HT-29 (cell line): ENCODE measurements at places on chromosomes 13 and 19.

DNA sequence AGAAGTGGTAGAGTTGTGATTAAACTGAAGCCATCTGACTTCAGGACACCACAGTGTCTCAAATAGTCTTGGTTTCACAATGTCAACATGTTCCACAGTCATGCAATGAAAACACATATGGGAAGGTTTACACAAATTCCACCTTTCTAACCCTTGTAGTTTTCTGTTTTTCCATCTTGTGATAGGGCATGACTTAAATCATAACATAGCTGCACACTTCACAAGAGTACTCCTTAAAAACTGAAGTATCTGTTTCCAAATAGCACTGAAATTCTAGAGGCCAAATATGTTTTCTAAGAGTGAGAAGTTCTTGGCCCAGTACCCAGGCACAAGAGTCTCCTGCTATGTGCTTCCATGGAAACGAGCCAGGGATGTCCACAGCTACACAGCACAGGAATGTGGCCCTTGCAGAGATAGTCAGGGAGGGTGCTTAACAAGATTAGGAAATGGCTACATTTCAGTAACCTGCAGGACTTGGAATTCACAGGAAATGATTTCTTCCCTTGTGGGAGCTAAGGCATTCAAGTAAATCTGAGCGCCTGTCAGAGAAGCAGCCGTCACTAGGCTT, 269.1 kb downstream of the NDFIP2 start:
- DNase-seq = no peak

- DNase-seq = peak; percentile 38
Measured at GRCh38 chr19:799076-799881, 2.0 kb downstream of the PTBP1 start.

GRCh38 chr13:49956131-49956530, 20.0 kb upstream of the SPRYD7 start:
- no peak for DNase-seq

DNA sequence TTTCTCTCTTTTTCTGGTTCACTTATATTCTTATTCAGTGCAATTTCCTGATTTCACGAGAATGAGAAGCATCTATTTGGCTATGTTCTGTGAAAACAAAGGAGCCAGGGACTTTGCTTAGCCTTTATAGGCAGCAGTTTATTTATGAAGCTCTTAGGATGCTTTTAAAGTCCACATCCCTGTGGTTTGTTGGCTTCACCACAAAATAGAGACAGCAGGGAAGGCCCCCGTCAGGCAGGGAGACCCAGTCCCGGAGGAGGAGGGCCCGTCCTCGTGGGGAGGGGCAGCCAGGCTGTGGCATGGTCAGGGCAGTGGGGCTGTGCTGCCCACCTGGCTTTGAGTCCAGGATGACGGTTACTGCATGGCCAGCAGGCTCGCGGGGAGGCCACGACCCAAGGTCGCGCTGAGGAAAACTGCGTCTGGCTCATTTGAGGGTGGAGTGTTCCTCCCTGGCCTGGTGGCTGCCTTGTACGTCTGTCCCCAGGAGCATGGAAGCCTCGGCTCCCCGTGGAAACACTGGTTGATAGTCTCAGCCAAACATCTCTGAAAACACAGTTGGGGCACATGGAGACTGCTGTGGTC, 92.7 kb downstream of the ATP11A start:
- DNase-seq = no peak

- DNase-seq = no peak
Measured at GRCh38 chr19:14818588-14818987, 16.4 kb downstream of the OR7A5 start.

GRCh38 chr13:37409756-37410155, 188.8 kb downstream of the POSTN start:
- DNase-seq = no peak

DNA sequence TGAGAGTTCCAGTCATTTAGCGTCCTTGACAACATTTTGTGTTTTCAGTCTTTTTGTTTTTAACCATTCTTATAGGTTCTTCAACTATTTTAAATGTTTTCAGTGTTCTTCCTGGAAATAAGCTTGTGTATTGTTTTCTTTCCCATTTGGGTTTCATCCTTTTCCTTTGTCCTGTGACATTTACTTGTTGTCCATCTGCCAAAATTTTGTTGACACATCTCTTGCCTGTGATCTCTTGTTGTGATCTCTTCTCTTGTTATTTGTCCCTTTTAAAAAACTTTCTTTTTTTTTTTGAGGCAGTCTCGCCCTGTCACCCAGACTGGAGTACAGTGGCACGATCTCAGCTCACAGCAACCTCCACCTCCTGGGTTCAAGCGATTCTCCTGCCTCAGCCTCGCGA, 96.5 kb downstream of the PDS5B start:
- DNase-seq = no peak

GRCh38 chr19:17951990-17952976, 14.6 kb upstream of the KCNN1 start:
- no peak for DNase-seq

DNA sequence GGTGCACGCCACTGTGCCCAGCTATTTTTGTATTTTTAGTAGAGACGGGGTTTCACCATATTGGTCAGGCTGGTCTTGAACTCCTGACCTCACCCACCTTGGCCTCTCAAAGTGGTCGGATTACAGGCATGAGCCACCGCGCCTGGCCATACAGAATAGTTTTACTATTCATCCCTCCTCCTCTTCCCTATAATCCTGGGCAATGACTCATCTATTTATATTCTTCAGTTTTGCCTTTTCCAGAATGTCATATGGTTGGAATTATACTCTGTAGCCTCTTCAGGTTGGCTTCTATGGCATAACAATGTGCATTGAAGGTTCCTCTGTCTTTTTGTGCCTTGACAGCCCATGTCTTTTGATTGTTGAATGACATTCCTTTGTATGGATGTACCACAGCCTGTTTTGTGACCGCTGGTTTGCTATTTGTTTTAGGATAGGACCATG, 22.2 kb upstream of the LRP3 start:
- DNase-seq = no peak

DNA sequence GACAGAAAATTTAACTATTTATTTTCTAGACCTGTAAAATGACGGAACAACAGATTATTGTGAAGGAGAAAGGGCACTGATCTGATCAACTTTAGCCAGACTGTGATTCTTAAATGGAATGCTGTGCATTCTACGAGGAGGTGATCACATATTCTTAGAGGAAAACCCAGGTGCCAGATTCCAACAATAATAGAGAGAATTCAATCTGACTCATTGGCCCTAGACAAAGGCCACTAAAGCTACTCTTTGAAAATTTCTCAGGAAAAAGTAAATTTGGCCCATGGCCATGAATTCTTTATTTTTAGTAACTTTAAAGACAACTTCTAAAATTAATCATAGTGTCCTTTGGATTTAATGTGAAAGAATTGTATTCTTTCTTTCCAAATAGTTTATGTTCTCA, 58.6 kb upstream of the POSTN start:
- no peak for DNase-seq

- no peak for DNase-seq
Measured at GRCh38 chr13:49977992-49978391, 18.9 kb upstream of the TRIM13 start.

- DNase-seq = no peak
Measured at GRCh38 chr13:43446126-43446525, 340.6 kb downstream of the ENOX1 start.

- no peak for DNase-seq
Measured at GRCh38 chr13:43300865-43301264, 277.5 kb downstream of the DNAJC15 start.

DNA sequence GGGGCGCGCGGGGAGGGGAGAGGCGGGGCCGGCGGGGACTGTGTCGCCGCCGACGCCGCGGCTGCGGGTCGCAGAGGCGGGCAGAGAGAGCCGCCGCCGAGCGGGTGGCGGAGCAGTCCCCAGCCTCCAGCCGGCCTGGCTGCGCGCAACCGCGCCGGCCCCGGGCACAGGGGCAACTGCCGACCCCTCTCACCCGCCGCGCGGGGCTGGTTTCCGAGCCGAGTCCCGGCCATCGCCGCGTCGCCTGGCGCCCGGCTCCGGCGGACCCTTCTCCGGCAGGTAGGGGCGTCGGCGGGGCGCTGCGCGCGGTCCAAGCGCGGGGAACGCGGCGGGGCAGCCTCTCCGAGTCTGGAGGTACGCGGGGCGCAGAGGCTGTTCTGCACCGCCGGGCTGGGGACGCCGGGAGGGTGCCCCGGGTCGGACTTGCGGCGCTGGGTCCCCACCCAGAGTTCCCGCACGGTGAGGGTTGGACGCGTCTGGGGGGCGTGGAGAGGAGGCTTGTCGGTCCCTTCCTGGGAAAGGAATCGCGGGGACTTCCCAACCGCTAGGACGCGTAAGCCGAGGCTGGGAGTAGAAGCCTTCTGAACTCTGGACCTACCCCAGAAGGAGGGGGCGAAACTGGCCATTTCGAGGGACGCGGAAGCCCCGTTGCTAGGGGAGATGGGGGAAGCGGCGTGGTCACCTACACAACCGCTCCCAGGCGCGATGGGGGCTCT, 133.6 kb upstream of the MYO16 start:
- no peak for DNase-seq

GRCh38 chr13:48942131-48942530, 33.6 kb upstream of the FNDC3A start:
- no peak for DNase-seq

GRCh38 chr19:14768001-14768400, 10.4 kb downstream of the ADGRE2 start:
- DNase-seq = no peak

- no peak for DNase-seq
Measured at GRCh38 chr19:35973487-35973886, 21.5 kb upstream of the SDHAF1 start.

DNA sequence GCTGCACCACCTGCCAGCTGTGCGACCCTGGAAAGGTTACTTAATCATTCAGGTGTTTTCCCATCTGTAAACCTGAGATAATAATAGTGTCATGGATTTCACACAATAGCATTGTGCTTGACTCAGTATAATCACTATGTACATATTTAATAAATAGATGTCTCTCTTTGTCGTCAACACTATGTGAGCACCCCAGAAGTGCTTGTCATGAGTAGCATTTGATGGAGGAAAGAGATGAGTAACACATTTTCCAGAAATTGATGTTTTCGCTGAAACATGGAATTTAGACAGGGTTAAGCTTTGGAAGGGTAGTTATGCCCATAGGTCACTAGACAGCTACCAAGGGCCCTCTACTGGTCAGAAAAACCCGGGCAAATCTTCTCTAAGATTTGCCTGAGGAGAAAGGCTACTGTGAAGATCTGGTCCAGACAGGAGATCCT, 9.5 kb upstream of the MBNL2 start:
- DNase-seq = peak; percentile 94

- no peak for DNase-seq
Measured at GRCh38 chr19:33393286-33394005, 19.9 kb downstream of the CEBPG start.

- no peak for DNase-seq
Measured at GRCh38 chr13:49567491-49567890, 17.9 kb downstream of the RCBTB1 start.

DNA sequence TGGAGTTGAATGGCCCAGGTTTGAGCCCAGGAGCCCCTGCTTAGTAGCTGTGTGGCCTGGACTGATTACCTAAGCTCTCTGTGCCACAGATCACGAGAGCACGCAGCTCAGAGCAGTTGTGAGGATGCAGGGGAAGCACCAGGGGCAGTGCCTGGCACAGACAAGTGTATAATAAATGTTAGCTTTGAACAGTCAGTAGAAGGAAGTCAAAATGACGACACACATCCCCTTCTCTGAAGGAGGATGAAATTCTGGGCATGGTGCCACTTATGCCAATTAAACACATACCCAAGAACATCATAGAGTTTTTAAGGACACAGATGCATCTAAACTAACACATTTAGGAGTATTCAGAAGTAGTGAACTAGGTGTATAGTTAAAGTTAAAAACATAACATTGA, 24.9 kb upstream of the SIGLEC11 start:
- DNase-seq = no peak

GRCh38 chr13:99970651-99971575, 654 bp downstream of the ZIC5 start:
- DNase-seq = peak; percentile 29

GRCh38 chr13:28503182-28503967, 8.4 kb upstream of the FLT1 start:
- DNase-seq = no peak

DNA sequence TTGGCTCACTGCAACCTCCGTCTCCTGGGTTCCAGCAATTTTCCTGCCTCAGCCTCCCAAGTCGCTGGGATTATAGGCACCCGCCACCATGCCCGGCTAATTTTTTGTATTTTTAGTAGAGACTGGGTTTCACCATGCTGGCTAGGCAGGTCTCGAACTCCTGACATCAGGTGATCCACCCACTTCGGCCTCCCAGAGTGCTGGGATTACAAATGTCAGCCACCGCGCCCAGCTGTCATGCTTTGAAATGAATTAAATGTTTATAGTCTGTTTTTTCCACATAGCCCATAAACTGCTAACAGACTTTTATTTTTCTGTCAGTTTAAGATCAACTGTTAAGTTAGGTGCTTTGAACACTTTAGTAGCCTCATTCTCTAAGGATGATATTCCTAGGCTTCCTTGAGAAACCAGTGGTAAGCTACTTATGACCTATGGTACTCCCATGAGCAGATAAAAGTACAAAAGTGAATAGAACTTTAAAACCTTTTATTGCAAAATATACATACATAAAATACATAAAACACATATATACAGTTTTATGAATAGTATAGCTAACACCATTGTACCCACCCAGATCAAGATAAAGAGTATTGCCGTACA, 13.6 kb downstream of the TPP2 start:
- no peak for DNase-seq

DNA sequence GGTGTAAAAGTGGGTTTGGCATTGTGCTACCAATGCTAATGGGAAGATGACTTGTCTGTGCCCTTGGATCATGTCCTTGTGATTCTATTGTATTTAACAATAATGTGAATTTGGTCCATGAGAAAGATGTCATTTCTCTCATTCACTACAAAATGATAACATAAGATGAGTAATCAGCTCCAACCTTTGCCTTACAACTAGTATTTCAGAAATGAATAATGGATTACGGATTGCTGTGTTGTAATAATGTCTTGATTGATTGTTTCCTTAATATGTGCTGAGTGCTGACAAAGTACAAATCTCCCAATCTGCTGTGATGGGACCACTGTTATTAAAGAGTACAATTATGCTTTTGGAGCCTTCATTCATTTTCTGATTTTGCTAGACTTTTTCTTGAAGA, 375.0 kb downstream of the PCDH9 start:
- no peak for DNase-seq

GRCh38 chr19:54616821-54617560, 13.3 kb upstream of the LILRB1 start:
- DNase-seq = no peak

DNA sequence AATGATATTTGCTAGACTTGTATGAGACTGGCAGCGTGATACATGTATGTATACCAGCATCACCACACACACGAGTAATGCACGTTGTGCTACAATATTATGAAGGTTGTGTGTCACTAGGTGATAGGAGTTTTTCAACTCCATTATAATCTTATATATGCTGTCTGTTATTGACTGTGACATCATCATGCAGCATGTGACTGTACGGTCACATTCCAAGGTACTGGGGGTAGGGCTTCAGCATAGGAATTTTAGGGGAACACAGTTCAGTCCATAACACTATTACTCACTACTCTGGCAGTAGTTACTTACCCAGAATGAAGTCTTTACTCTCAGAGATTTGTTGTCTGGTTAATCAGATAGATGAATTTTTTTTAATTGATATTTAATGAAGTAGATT, 91.1 kb downstream of the CDK8 start:
- no peak for DNase-seq

GRCh38 chr19:38513762-38514167, 80.3 kb downstream of the RYR1 start:
- no peak for DNase-seq

- no peak for DNase-seq
Measured at GRCh38 chr19:57708641-57709361, at the start of gene ZNF154. Gene ZNF154 (minus strand): TSS chr19:57709204. CDS start chr19:57708971, 233 bp downstream.

GRCh38 chr13:74158028-74158427, 23.8 kb upstream of the KLF12 start:
- DNase-seq = no peak

- no peak for DNase-seq
Measured at GRCh38 chr13:27086599-27087265, 84.9 kb downstream of the USP12 start.
